ENCODE measurements at places on chromosomes 2 and 18.

GRCh38 chr2:71332435-71332796 is 834 bp downstream of the ZNF638 start:
- no peak for DNase-seq

DNA sequence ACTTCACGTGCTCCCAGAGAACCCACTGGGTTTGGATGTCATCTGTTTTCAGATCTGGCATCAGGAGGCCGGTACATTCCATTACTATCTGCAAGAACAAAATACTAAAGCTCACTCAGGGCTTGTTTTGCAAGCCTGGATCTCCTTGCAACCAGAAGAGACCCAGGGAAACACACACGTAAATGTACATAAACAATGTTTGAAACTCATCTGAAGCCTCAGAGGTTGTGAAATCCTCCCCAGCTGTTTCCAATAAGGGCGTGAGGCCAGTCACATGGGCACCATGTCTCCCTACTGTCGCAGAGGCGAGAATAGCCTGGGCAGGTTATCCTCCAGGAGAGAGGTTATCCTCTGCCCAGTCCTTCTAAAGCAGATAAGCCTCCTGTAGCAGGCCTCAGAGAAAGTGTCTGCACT is 186.9 kb downstream of the GFPT1 start:
- no peak for DNase-seq

DNA sequence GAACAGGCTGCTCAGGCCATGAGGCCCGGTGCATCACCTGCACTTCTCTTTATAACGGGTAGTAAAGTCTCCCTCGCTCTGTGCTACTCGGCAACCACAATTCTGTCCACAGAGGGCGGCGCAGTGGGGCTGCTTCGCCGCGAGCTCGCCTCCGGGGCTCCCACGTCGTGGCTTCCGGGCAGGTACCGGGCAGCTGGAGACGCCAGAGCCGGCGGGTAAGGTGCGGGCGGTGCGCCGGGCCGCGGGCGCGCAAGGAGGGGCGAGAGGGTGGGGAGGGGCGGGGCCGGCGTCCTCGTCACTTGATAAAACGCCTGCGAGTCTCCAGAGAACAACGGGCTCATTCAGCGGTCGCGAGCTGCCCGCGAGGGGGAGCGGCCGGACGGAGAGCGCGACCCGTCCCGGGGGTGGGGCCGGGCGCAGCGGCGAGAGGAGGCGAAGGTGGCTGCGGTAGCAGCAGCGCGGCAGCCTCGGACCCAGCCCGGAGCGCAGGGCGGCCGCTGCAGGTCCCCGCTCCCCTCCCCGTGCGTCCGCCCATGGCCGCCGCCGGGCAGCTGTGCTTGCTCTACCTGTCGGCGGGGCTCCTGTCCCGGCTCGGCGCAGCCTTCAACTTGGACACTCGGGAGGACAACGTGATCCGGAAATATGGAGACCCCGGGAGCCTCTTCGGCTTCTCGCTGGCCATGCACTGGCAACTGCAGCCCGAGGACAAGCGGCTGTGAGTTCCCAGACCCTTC is at the start of gene ITGA6:
ITGA6 (plus strand) TSS at position 331 of the 734 bp plus-strand sequence.
- peak; percentile 81 for DNase-seq

DNA sequence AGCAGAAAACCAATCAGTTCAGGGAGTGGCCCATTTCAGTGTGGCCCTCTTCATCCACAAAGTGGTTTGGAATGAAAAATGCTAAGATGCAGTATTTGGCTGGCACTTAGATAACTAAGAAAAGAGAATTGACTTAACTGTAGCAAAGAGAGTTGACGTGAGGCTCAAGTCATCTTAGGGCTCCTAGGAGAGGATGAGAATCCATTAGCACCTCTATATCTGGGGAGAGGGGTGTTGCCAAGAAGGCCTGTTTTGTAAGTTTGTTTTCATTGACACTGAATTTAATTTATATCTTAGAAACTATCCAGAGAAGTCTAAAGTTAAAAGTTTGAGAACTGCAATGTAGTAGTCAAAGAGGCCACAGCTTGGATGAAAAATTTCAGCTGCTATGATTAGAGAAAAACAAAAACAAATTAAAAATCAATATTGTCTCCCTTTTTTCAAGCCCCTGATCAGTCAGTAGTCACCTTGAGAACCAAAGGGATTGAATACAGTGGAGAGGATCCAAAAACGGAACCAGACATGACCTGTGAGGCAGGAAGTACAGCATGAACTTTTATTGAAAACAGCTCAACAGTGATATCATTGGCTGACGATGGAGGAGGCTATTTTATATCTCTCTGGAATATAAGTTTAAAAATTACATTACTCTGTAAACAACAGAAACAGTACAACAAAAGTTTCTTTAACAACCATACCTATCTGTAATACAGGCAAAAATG is 52.7 kb downstream of the PHLPP1 start:
- no peak for DNase-seq
